Stimulated activated CD4-positive, alpha-beta T cell treated with anti-CD3 and anti-CD28 coated beads, Interleukin-2, amount 100 ng/mL, for 48 hours (primary cell): ENCODE measurements at places on chromosomes 13 and 19.

- DNase-seq, result no peak
Measured at GRCh38 chr19:48239582-48240141, 16.1 kb downstream of the CARD8 start.

GRCh38 chr13:33676045-33676989 is 141.6 kb upstream of the RFC3 start:
- DNase-seq, result no peak

DNA sequence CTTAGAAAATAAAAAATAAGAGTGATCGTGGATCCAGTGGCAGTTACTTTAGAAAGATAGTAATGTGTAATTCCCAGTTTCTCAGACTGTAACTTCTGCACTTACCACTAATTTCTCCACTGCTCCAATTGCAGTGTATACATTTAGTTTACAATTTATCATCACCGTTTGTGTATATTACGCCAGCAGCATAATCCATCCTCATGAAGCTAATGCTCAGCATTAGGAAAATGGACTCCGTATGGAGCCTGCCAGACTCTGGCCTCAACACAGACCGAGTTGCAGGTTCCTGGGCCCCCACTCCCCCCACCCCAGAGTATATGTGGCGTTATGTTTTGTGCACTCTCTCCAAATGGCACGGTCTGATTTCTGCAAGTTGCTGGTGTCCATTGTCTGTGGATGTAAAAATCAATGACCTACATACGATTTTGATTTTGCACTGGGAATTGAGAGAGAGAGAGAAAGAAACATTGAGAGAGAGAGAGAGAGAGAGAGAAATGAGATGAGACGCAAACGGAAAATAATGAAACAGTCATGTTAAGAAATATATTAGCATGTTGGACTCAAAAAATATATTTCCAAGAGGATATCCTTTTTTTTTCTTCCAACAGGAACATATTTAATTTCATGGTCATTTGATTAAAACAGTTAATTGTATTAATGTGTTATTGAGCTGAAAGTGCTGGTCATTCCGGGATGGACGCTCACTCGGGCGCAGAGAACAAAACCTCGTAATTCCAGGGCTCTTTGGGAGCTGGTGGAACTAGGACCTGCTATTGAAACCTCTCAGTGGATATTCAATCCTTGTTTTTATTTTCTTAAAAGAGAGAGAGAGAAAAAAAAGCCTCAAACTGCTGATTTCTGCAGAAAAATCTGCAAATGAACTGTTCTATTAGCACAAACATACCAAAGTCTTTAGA is 278.8 kb downstream of the TSHZ3 start:
- DNase-seq, result no peak

DNA sequence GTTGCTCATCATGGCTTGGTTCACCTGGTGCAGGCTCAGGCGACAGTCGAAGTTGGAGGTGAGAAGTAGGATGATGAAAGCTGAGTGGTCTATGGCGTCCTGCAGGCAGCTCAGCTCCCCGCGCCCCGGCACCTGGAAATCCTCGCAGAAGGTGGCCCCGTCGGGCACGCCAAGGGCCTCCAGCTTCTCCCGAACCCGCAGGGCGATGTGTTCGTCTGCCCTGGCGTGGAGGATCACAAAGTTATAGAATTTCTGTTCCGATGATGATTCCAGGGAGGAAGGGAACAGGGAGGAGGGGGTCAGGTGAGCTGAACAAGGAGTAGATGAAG is 14.6 kb downstream of the TICAM1 start:
- DNase-seq, result no peak

- no peak for DNase-seq
Measured at GRCh38 chr13:111005808-111006505, 91.1 kb upstream of the ANKRD10 start.

GRCh38 chr19:46898731-46899130 is 37.9 kb downstream of the ARHGAP35 start:
- no peak for DNase-seq

GRCh38 chr13:57925250-57925649 is 293.7 kb downstream of the PCDH17 start:
- DNase-seq, result no peak

GRCh38 chr13:91825516-91825915 is 427.1 kb downstream of the GPC5 start:
- no peak for DNase-seq

GRCh38 chr19:35363001-35363590 is 4.8 kb downstream of the FFAR3 start:
- no peak for DNase-seq

- no peak for DNase-seq
Measured at GRCh38 chr19:3346677-3347353, 19.6 kb upstream of the NFIC start.

DNA sequence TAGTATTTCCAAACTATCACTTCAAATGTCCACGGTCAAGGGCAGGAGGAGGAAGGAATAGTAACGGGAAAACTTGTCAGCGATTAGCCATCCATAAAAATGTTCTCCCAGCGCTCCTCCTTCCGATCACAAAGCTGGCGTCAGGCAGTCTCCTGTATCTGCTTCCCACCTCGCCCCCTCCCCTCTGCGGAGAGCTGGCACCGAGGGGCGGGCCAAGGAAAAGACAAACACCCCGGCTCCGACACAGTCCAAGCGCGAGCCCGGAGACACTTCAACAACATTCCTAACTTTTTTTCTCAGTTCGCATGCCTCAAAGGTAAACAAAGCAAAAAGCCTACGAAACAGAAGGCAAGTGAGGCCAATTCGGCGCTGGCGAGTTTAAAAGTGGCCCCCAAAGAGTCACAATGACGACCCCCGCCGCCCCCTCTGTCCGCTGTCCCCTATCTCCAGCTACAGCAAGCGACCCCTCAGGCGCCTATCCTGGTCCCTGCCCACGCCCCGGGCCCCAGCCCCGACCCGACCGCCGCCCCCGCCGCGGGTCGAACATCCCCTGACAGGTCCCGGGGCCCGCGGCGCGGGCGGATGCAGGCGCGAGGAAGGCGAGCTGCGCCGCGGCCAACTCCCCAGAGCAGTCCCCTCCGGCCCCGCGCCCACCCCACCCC is 736 bp downstream of the SMAD9 start:
- no peak for DNase-seq

DNA sequence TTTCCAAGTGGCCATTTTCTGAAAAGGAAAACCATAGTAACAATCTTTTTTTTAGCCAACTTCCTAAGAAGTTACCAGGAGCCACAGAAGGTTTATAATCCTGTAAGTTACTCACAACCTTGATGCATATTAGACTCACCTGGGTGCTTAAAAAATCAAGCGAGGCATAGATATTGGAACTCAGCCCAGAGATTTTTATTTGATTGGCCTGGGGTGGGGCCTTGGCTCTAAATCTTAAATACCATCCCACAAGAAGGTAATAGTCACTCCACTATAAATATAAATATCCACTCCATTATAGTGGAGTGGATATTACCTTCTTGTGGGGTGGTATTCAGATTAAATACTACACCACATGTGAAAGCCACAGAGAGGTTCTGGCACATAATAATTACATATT is 429.6 kb downstream of the RFC3 start:
- DNase-seq, result no peak
